ENCODE measurements at places on chromosomes 1 and 21. TPM values are rescaled to one million over a fixed set of nuclear protein-coding genes. Genes with fewer than 3 reads are reported as not detected.

IL19 gene
- total RNA-seq: not detected

CIART gene
- 0.95 TPM for total RNA-seq

NCAM2 gene
- not detected for total RNA-seq

BNIPL gene
- 0.07 TPM for total RNA-seq

ALDH4A1 gene
- total RNA-seq: 7.2 TPM

ZSWIM5 gene
- 0.53 TPM for total RNA-seq

ITLN2 gene
- total RNA-seq: 0.14 TPM

CASZ1 gene
- 3.0 TPM for total RNA-seq

CR1L gene
- not detected for total RNA-seq

TNNI3K gene
- total RNA-seq: not detected

RUSC1 gene
- 61.5 TPM for total RNA-seq

NMNAT2 gene
- total RNA-seq: 0.42 TPM

FCAMR gene
- total RNA-seq: not detected

TBX15 gene
- not detected for total RNA-seq

FDPS gene
- total RNA-seq: 173 TPM

TTC22 gene
- not detected for total RNA-seq

PCP4 gene
- total RNA-seq: not detected

AMY1B gene
- not detected for total RNA-seq

SEMA4A gene
- 0.42 TPM for total RNA-seq

SMIM11 gene
- 20.5 TPM for total RNA-seq

CCDC30 gene
- 1.2 TPM for total RNA-seq

JAM2 gene
- not detected for total RNA-seq

SIPA1L2 gene
- total RNA-seq: 7.5 TPM

HTR1D gene
- total RNA-seq: 16.5 TPM

SPATA21 gene
- total RNA-seq: not detected

NHLH1 gene
- 0.34 TPM for total RNA-seq

ASPM gene
- 22.7 TPM for total RNA-seq

BLACAT1 gene
- total RNA-seq: not detected

GFI1 gene
- 0.26 TPM for total RNA-seq

TBX19 gene
- total RNA-seq: 0.78 TPM

PRR9 gene
- total RNA-seq: not detected

Data from A549 treated with ZK216348 at 1 μM for 4 hours (cell line).